ENCODE measurements at places on chromosomes 3 and 15.

GRCh38 chr3:108416111-108416869 is 94.1 kb downstream of the MYH15 start:
- no peak for DNase-seq

DNA sequence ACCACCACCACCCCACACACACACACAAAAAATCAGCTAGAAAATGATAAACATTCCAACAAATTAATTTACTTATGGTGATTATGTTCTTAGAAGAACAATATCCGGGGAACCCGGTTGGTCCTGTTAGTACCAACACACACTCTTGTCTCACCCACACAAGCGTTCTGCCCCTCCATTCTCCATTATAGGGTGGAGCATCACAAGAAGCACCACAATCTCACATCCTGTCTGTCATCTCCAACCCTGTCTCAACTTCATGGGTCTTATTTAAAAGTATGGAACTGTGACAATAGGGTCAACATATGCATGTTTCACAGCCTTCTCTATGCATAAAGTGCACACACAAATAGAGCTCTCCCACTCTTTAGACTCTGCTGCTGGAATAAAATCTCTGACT is 5.6 kb downstream of the GSK3B start:
- no peak for DNase-seq

DNA sequence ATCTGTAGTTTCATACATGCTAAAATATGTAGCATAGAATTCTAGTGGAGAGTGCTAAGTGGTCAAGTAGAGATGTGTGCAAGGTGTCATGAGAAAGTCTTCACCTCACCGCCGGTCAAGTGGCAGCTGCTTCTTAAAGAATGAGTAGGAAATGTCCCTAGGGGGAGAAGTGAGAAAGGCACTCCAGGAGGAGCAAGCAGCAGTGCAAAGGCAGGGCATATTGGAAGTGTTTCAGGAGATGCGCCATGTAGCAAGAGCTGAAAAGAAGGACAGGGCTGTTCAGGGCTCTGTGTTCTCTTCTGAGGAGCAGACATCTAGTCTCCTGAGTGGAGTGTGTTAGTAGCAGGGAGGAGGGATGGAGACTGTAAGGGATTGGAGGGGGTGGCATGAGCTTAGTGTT is 312.4 kb upstream of the SEMA6D start:
- DNase-seq, result no peak

DNA sequence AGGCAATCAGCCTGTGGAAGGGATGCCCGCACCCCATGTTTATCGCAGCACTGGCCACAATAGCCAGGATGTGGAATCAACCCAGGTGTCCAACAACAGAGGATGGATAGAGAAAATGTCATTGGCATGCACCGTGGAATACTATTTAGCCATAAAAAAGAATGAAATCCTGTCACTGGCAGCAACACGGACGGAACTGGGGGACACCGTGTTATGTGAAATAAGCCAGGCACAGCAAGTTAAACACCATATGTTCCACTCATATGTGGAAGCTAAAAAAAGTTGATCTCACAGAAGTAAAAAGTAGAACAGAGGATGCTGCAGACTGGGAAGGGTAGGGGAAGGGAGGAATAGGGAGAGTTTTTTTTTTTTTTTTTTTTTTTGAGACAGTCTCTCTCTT is 15.6 kb downstream of the MELTF start:
- no peak for DNase-seq

DNA sequence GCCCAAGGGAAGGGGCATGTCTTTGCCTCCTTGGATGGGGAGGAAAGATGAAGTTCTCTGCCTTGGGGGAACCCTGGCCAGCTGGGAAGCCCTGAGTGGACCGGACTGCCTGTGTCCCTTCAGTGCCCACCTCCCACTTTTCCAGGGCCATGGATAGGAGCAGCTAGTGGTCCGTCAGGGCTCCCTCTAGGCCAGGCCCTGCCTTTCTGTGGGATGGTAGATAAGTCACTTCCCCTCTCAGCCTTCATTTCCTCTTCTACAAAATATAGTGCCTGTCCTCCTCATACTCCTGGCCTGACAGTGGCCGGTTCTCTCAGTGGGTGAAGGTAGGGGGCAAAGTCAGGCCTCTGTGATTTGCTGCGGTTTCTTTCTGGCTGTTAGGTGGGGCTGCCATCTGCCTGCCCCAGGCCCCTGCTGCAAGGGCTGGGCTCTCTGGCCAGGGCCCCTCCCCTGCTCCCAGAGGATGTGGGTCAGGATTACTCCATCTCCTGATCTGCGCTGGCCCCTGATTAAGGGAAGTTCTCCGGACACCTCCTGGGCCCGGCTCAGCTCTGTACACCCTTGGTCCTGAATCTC is 1.4 kb downstream of the PLEKHO2 start:
- DNase-seq, result no peak

DNA sequence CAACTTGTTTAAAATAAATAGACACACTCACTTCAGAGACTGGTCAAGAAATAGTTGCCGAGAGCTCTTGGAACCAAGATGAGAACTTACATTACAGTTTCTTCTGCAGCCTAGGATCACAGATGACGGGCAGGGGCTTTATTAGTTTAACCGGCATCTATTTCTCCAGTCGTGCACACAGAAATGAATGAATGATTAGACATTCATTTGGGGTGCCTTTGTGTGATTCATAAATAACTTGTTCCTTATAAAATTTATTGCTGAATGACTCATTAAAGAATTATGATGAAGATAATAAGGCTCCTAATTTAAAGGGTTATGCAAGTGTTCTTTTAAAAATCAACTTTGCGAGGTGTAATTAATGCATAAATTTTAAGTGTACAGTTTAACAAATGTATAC is 20.8 kb downstream of the NFKBIZ start:
- DNase-seq, result no peak

DNA sequence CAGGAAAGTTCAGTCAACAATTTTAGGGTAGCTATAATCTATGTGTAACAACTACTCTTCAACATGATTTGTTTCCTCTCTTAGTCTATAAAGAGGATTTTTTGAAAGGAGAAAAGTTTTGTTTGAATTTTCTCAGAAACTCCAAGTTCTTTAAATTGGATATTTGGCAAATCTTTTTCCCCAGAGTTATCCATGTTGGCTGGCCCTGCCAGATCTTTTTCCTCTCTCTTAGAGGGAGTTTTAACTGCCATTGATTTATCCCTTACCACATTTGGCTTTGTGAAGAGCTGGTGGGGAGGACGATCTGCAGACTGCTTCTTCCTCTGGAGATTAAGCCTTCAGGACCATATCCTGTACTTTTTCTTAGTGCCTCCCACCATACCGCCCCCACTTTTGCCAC is 64.9 kb upstream of the ROPN1 start:
- no peak for DNase-seq

- no peak for DNase-seq
Observed at GRCh38 chr3:177622520-177622919, 425.2 kb upstream of the TBL1XR1 start.

GRCh38 chr3:4695846-4696245 is 202.7 kb downstream of the ITPR1 start:
- no peak for DNase-seq

- DNase-seq, result no peak
Observed at GRCh38 chr3:4739289-4740236, 239.7 kb upstream of the BHLHE40 start.

- no peak for DNase-seq
Observed at GRCh38 chr3:197186887-197187588, 111.4 kb downstream of the DLG1 start.

- DNase-seq, result peak; percentile 80
Observed at GRCh38 chr3:126654571-126655383, at the start of gene TXNRD3. TSS of gene TXNRD3 (minus strand) at chr3:126655124.

DNA sequence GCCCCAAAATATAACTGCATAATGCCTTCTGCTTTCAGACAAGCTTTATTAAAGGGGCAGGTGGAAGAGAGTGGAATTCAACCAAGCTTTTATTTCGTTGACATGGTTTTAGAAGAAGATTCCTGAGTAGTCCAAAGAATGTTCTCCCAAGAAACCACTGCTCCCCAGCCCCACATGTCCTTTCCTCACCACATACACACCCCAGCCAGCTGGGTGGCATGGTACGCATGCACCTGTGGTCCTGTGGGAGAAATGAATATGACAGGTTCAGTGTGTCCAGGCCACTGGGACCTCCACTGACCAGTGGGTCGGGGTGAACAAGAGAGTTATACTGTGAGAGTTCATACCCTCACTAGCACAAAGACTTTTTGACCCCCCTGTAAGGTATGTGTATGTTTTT is 30.2 kb downstream of the ARID3B start:
- DNase-seq, result no peak

Measured in stimulated activated CD4-positive, alpha-beta T cell treated with anti-CD3 and anti-CD28 coated beads, Interleukin-12 subunit alpha, Interleukin-12 subunit beta, amount 100 ng/mL, for 24 hours (primary cell).